ENCODE measurements at places on chromosomes 11 and 22. TPM values are rescaled to one million over a fixed set of nuclear protein-coding genes. Genes with fewer than 3 reads are reported as not detected.

- no peak for DNase-seq
- H3K36me3 ChIP-seq, result no peaks in the 10 kb centered on the region
- no peaks in the 10 kb centered on the region for H3K4me1 ChIP-seq
Observed at GRCh38 chr11:12411806-12412727, 34.7 kb downstream of the PARVA start.

GRCh38 chr11:5618807-5619206 is 6.0 kb upstream of the TRIM34 start:
- H3K4me3 ChIP-seq, result no peak overlapping the region
- H3K4me1 ChIP-seq, result peaks cover 2% of the 10 kb centered on the region
- H3K27me3 ChIP-seq, result no peaks in the 10 kb centered on the region
- DNase-seq, result no peak

DNA sequence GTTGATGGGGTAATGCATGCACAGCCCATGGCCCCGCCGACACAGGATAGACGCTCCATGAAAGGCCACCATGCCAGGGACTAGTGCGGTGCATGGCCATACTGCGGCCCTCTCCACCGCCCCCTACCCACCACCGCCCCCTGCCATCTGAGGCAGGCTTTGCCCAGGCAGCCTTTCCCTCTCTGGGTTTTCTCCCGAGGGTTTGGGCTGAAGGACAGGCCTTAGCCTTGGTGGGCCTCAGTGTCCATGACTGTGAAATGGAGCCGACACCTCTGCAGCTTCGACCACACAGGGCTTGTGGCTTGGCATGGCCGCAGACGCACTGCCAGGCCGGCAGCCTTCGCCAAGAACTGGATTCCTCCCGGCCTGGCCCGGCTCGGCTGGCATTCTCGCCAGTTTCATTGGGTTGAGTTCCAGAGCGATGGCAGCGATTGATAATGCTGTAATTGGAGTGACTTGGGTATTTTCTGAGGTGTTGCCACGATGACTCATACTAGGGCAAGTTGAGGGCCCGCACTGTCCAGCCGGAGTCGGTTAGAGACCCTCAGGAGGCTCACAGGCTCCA is 111.3 kb downstream of the WNT7B start:
- no peak overlapping the region for H3K4me3 ChIP-seq
- peaks cover 43% of the 10 kb centered on the region for H3K27me3 ChIP-seq
- no peaks in the 10 kb centered on the region for H3K36me3 ChIP-seq
- no peak overlapping the region for H3K27ac ChIP-seq

- peaks cover 9% of the 10 kb centered on the region for H3K36me3 ChIP-seq
- H3K27me3 ChIP-seq, result no peaks in the 10 kb centered on the region
- H3K4me1 ChIP-seq, result peaks cover 30% of the 10 kb centered on the region
Observed at GRCh38 chr22:45308957-45309421, 745 bp upstream of the FAM118A start.

DNA sequence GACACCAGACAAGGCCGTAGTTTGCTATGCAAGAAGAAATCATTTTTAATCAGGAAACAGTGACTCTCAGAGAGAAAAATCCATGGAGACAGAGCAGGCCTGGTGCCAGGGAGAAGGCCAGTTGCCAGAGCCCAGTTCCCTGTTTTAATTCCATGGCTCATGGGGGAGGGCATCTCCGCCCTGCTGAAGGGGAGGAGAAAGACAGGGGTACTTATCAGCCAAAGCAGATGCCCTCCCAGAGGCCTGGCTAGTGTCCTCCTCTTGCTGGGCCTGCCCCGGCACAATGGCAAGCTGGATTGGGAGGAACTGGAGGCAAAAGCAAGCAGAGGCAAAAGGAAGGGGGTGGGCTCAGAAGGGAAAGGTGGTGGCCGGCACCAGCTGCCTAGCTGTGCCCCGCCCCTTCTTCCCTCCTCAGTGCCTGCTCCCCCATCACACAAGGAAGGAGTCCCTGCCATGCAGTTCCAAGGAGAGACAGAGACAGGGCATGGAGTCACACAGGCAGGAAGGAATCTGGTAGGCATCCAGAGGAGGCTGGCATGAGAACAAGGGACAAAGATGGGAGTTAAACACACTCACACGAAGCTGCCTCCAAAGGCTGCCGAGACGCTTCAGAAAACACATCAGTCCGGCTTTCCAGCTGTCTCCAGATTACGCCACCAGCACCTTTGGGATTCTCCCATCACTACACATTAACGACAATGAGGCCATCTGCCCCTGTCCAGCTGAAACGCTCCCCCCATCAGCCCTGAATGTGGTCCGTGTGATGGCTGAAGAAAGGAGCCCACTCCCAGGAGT is 591.8 kb downstream of the BUD13 start:
- H3K27ac ChIP-seq, result no peak overlapping the region
- no peaks in the 10 kb centered on the region for H3K36me3 ChIP-seq
- no peaks in the 10 kb centered on the region for H3K4me1 ChIP-seq
- H3K4me3 ChIP-seq, result no peak overlapping the region

Gene GAL
- total RNA-seq, result not detected

Gene MAJIN
- 1.5 TPM for total RNA-seq

Gene MFRP
- not detected for total RNA-seq

Gene CERK
- 16.9 TPM for total RNA-seq

Gene ZNF214
- not detected for total RNA-seq
